ENCODE measurements at places on chromosomes 11 and 22. TPM values are rescaled to one million over a fixed set of nuclear protein-coding genes. Genes with fewer than 3 reads are reported as not detected.

The ACRV1 gene
- total RNA-seq = not detected

The ARHGAP8 gene
- total RNA-seq = 0.31 TPM

The BRMS1 gene
- 40.7 TPM for total RNA-seq

The PPP6R3 gene
- total RNA-seq = 155 TPM

The ZNF215 gene
- 0.20 TPM for total RNA-seq

The SYTL2 gene
- total RNA-seq = 11.1 TPM

The WNT7B gene
- 1.2 TPM for total RNA-seq

The RTN4R gene
- total RNA-seq = not detected

The GGTLC3 gene
- not detected for total RNA-seq

The TRIM51 gene
- total RNA-seq = not detected

The TRIM29 gene
- total RNA-seq = 1.2 TPM

The TAF10 gene
- total RNA-seq = 41.1 TPM

The BIRC3 gene
- 15.9 TPM for total RNA-seq

DNA sequence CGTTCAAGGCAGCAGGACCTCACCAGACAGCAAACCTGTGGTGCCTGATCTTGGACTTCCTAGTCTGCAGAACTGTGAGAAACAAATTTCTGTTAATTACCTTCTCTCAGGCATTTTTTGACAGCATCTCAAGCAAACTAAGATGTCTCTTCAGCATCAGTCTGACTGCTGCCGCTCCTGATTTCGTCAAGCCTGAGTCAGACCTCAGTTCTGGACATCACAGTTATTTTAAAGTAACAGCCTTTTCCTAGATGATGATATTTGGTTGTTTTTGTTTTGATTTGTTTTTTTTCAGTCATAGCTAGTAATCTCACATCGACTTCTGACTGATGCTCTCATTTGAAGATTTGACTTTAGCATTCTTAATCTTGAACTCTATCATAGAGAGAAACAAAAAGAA, 71.9 kb downstream of the BLID start:
- ATAC-seq = no peak
- H3K27me3 ChIP-seq = no peaks in the 10 kb centered on the region
- H3K27ac ChIP-seq = no peak overlapping the region
- no peaks in the 10 kb centered on the region for H3K36me3 ChIP-seq

DNA sequence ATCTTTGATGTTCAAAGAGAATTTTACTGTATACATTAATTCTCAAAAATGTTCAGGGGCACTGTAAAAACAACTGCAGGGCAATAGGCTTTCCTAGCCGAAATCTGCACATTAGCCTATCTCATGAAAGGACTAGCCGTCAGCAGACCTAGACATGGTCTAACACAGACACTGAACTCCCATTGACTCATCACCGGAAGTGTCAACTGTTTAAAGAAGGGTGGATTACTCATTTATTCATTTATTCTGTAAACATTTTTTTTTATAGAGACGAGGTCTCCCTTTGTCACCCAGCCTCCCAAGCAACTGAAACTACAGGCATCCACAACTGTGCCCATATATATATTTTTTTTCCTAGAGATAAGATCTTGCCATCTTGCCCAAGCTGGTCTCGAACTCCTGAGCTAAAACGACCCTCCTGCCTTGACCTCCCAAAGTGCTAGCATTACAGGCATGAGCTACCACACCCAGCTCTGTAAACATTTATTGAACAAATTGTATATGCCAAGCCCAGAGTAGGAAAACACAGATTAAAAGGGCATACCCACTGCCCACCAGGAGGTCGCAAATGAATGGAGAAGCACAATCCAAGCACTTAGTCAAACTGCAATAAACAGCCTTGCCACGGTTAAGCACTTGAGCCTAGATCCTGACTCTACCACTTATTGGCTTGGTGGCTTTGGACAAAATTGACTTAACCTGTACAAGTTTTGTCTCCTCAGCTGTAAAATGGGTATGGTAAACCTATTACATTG, 26.6 kb downstream of the RAB30 start:
- ATAC-seq = no peak
- H3K27ac ChIP-seq = no peak overlapping the region
- no peaks in the 10 kb centered on the region for H3K27me3 ChIP-seq
- H3K36me3 ChIP-seq = no peaks in the 10 kb centered on the region
- H3K4me1 ChIP-seq = peaks cover 53% of the 10 kb centered on the region

GRCh38 chr11:62069986-62070919, 53.6 kb upstream of the INCENP start:
- no peaks in the 10 kb centered on the region for H3K27me3 ChIP-seq
- H3K4me3 ChIP-seq = no peak overlapping the region
- no peaks in the 10 kb centered on the region for H3K4me1 ChIP-seq
- no peak overlapping the region for H3K27ac ChIP-seq
- no peak for ATAC-seq
- H3K36me3 ChIP-seq = no peaks in the 10 kb centered on the region

DNA sequence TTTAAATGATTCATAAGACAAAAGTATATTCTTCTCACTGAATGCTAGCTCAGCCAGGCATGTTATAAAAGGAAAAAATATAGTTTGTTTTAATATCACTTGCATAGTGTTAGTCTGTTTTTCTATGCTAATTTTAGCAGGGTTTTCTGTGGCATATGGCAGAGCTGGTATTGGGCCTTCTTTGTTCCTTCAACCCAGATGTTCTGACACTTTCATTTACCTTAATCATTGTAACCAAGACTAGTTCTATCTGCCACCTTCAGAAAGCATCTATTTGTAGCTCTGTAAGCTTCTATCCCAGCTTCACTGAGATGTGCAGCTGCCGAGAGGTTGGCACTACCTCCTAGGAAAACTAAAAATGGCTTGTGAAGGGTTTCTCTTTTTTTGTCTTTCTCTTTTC, 338.7 kb downstream of the GUCY1A2 start:
- no peak overlapping the region for H3K4me3 ChIP-seq
- no peak for ATAC-seq
- no peaks in the 10 kb centered on the region for H3K36me3 ChIP-seq
- H3K27ac ChIP-seq = no peak overlapping the region
- no peaks in the 10 kb centered on the region for H3K4me1 ChIP-seq

GRCh38 chr22:23520863-23521440, 59.1 kb downstream of the IGLL1 start:
- H3K36me3 ChIP-seq = no peaks in the 10 kb centered on the region
- ATAC-seq = no peak
- H3K27ac ChIP-seq = peak overlapping the region; percentile 95
- no peaks in the 10 kb centered on the region for H3K27me3 ChIP-seq

- H3K27ac ChIP-seq = no peak overlapping the region
- no peaks in the 10 kb centered on the region for H3K4me1 ChIP-seq
- ATAC-seq = no peak
- no peak overlapping the region for H3K4me3 ChIP-seq
- peaks cover 10% of the 10 kb centered on the region for H3K27me3 ChIP-seq
- H3K36me3 ChIP-seq = no peaks in the 10 kb centered on the region
Measured at GRCh38 chr11:7307836-7308235, 56.1 kb downstream of the SYT9 start.

DNA sequence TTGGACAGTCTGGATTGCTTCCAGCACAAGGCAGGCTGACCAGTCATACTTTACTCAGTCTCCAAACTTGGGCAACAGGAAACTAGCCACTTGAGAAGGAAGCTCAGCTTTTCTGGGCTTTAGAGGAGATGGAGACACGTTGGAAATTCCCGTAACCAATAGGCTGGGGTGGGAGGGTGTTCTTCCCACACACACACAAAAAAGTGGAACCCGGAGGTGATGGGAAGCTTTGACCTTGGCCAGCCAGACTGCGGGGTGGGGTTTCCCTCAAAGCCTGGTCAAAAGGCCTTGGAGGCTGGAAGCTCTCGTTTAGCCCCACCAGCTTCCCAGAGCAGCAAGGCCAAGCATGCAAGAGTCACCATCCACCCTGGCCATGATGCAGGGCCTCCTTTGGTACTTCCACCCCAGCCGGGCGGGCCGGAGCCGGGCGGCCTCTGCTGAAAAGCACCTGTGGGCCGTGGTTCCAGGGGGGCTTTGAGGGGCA, 126.2 kb downstream of the BCR start:
- no peaks in the 10 kb centered on the region for H3K36me3 ChIP-seq
- no peaks in the 10 kb centered on the region for H3K27me3 ChIP-seq
- ATAC-seq = peak; percentile 26

GRCh38 chr11:121929581-121929980, 186.4 kb downstream of the BLID start:
- H3K27ac ChIP-seq = peak overlapping the region; percentile 40
- ATAC-seq = no peak
- H3K27me3 ChIP-seq = no peaks in the 10 kb centered on the region
- peaks cover 25% of the 10 kb centered on the region for H3K4me1 ChIP-seq
- H3K4me3 ChIP-seq = peak overlapping the region; percentile 44

DNA sequence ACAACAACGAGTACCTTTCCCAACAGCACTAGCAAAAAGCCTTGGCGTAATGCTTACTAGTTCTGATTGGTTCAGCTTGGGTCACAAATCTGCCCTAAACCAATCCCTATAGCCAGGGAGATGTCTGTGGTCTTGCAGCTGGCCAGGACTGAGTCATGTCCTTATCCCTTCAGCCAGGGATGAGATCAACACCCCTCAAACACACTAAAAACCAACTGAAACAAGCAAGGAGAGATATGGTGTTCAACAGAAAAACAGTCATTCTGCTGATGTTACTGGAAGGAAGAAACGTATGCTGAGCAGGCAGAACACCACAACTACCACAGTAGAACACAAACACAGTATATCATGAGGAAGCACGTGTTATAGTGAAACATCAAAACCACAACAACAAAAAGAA, 375.6 kb downstream of the LARGE1 start:
- no peak for ATAC-seq
- no peak overlapping the region for H3K27ac ChIP-seq
- H3K36me3 ChIP-seq = no peaks in the 10 kb centered on the region
- H3K4me1 ChIP-seq = no peaks in the 10 kb centered on the region
- H3K4me3 ChIP-seq = no peak overlapping the region
- no peaks in the 10 kb centered on the region for H3K27me3 ChIP-seq

GRCh38 chr11:130381317-130381716, 47.1 kb downstream of the ADAMTS8 start:
- H3K4me1 ChIP-seq = no peaks in the 10 kb centered on the region
- no peak for ATAC-seq
- no peaks in the 10 kb centered on the region for H3K27me3 ChIP-seq
- H3K36me3 ChIP-seq = no peaks in the 10 kb centered on the region
- no peak overlapping the region for H3K27ac ChIP-seq

DNA sequence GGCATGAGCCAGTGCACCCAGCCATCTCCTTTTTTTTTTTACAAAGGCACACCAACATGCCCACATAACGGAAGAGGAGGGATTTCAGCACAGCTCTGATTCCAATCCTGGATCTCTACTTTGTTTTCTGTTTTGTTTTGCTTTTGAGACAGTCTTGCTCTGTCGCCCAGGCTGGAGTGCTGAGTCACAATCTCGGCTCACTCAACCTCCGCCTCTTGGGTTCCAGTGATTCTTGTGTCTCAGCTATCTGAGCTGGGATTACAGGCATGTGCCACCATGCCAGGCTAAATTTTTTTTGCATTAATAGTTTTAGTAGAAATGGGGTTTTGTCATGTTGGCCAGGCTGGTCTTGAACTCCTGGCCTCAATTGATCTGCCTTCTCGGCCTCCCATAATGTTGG, 28.1 kb downstream of the VSTM5 start:
- peaks cover 6% of the 10 kb centered on the region for H3K36me3 ChIP-seq
- no peaks in the 10 kb centered on the region for H3K27me3 ChIP-seq
- H3K4me1 ChIP-seq = no peaks in the 10 kb centered on the region
- no peak overlapping the region for H3K4me3 ChIP-seq
- H3K27ac ChIP-seq = no peak overlapping the region

GRCh38 chr11:11157185-11157584, 195.9 kb downstream of the CSNK2A3 start:
- no peaks in the 10 kb centered on the region for H3K4me1 ChIP-seq
- H3K4me3 ChIP-seq = no peak overlapping the region
- H3K27me3 ChIP-seq = no peaks in the 10 kb centered on the region
- no peaks in the 10 kb centered on the region for H3K36me3 ChIP-seq
- H3K27ac ChIP-seq = no peak overlapping the region

GRCh38 chr11:94715225-94715624, 52.9 kb upstream of the AMOTL1 start:
- no peaks in the 10 kb centered on the region for H3K36me3 ChIP-seq
- H3K4me3 ChIP-seq = no peak overlapping the region
- no peaks in the 10 kb centered on the region for H3K27me3 ChIP-seq
- no peaks in the 10 kb centered on the region for H3K4me1 ChIP-seq

DNA sequence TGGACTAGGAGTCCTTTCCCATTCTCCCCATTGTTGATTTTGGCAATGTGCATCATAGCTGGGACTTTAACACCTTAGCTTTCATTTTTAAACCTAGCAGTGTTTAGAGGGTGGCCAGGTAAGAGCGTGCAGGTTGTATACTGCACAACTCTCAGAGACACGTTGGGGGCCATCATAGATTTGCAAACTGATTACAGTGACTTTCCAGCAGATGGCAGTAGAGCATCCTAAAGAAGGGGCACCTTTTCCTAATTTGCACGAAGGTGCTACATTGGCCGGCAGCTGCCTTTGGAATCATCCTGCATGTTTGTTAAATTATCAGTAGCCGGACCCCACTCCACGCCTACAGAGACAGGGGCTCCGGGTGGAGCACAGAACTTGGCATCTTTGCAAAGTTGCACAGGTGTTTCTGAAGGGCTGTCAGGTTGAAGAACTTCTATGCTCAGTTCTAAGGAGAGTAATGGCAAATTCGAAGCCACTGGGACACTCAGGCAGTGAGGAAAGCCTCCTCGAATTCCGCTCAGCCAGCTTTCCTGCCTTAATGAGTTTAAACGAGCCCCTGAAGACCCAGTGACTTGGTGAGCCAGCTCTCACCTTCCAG, 7.7 kb downstream of the LHFPL7 start:
- H3K4me3 ChIP-seq = no peak overlapping the region
- no peak overlapping the region for H3K27ac ChIP-seq
- no peaks in the 10 kb centered on the region for H3K27me3 ChIP-seq
- H3K36me3 ChIP-seq = no peaks in the 10 kb centered on the region

DNA sequence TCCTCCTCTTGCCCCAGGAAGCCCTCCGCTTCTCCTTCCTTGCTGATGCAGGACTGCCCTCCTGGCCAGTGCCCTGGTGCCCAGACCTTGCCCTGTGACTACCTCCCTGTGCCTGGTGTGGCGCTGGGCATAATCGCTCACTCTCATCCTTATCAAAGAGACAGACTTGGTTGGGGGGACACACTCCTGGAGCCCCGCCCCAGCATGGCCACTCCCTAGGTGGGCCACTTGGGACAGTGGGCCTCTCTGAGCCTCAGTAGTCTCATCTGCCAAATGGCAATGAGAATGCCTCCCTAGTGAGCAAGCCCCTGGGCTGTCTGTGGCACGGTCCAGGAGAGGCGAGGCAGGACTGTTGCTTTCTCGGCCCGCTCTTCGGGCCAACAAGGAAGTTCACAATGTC, 72.7 kb upstream of the TSPAN18 start:
- no peak overlapping the region for H3K4me3 ChIP-seq
- H3K36me3 ChIP-seq = no peaks in the 10 kb centered on the region
- no peaks in the 10 kb centered on the region for H3K27me3 ChIP-seq
- ATAC-seq = no peak
- peaks cover 3% of the 10 kb centered on the region for H3K4me1 ChIP-seq

DNA sequence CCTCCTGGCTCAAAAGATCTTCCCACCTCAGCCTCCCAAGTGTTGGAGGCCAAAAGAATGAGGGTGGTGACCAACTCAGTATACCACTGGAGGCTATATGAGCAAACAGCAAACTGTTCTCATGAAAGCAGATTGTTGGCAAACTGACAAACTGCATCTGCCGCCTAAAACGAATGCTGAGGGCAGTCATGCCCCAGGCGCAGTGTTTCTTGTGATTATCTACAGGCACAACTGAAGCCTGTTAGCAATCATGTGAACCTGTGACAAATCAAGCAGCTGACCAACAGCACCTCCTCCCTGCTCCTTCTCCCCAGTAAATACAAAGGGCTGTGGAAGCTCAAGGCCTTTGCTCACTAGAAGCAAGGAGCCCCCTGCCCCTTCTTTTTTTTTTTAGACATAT, 47.8 kb downstream of the BTBD10 start:
- H3K27ac ChIP-seq = no peak overlapping the region
- H3K27me3 ChIP-seq = no peaks in the 10 kb centered on the region
- no peak for ATAC-seq
- H3K4me3 ChIP-seq = no peak overlapping the region
